ENCODE measurements at places on chromosomes 5 and 9. TPM values are rescaled to one million over a fixed set of nuclear protein-coding genes. Genes with fewer than 3 reads are reported as not detected.

Gene CCDC112
- 13.4 TPM for total RNA-seq

Gene KIAA1958
- total RNA-seq: 28.6 TPM

Gene OBP2B
- total RNA-seq: not detected

Gene GMCL2
- total RNA-seq: not detected

Gene DMGDH
- 0.59 TPM for total RNA-seq

Gene ADGRD2
- not detected for total RNA-seq

Gene PLEKHG4B
- 0.28 TPM for total RNA-seq

GRCh38 chr5:84287951-84288350 lies 96.7 kb downstream of the EDIL3 start:
- peak; percentile 0 for DNase-seq

DNA sequence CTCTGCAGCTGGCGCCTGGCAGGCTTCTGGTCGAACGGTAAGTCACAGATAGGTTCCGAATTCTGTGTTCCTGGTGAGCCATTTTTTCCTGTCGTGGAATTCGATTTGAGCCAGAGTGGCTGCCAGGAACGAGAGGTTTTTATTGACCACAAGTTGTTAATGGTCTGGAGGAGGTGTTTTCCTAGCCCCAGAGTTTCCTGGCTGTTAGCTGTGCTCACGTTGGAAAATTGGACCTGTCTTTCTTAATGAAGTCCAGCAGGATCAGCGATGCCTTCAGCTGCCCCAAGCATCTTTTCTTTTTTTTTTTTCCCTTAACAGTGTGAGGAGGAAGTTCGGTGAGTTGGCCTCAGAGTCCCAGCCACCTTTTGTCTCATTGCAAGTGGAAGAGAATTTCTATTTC lies 62.9 kb downstream of the COL5A1 start:
- DNase-seq: no peak

- DNase-seq: no peak
Measured at GRCh38 chr9:90325913-90326653, 316.5 kb downstream of the DIRAS2 start.

DNA sequence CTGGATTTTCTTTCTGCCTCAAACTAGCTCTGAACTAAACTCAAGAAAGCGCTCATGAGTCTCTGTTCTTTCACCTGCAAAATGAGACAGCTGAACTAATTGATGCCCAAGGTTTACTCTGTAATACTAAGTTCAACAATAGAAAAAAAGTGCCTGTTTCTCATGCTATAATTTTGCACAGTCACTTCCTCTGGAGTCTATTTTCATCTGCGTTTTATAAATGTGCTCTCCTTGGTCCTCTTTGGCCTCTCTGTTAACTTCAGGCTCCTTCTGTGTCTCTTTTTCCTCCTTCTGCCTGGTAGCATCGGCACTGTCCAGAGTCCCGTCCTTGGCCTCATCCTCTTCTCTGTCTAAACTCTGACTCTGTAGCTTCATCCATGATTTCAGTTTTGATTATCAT lies 311.9 kb upstream of the TLE4 start:
- no peak for DNase-seq

- DNase-seq: no peak
Measured at GRCh38 chr5:109695005-109695926, 5.5 kb downstream of the MAN2A1 start.

DNA sequence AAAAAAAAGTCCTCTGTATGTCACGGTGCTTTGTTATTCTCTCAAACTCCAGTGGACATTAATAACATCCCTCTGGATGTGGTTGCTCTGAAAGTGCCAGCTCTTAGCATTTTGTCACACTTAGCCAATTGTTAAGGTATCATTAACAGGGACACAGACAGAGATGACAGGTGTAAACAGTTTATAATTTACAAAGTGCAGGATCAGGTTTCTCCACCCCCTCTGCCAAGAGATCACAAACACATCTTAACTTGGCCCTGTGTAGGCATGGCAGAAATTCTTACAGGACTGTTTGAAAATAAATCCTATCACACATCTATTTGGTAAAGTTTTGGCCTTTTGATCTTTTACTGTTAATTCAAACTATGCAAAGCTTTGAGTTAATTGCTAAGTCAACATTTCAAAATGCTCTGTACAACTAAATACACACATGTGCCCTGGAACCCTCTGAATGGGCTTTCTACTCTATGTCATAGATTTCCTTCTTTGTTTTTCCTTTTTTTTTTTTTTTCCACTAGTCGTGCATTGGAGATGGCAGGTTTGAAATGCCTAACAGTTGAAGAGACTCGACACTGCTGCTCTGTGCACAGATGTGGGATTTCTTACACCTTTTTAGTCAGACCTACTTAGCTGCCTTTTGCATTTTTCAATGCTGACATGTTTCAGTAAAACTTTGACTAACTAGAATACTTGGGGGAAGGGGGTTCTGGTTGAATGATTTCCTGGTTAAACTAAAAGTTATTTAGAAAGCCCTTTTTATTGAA lies 41.7 kb downstream of the SEMA6A start:
- DNase-seq: no peak

DNA sequence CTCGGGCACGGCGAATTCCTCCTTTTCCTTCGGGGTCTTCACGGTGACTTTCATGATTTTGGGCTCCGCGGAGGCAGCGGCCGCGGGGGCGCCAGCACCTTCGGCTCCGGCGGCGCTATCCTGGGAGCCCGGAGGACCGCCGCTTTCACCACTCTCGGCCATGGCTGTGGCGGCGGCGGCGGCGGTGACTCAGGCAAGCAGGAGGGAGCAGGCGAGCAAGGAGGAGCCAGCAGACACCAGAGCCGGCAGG lies 315 bp downstream of the UBQLN1 start:
- no peak for DNase-seq

DNA sequence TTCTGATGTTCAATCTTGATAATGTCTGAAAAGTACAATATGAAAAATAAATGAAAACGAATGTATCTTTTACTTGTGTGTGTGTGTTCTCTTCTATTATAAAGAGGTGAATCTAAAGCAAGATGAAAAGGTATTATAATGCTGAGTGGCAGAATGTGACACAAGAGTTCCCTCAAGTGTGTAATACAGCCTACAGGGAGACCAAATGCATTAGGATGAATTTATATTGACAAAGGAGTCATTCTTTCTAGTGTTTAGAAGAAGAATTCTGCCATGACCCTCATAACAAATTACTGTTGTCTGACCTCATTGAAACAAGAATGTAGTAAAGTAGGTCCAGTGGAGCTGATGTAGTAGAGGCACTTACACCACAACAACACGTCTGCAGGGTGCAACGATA lies 1119.0 kb upstream of the CDH10 start:
- DNase-seq: no peak

Data from A673 (cell line).